ENCODE measurements at places on chromosomes 2 and 18.

GRCh38 chr2:113309655-113310387 lies 31.1 kb upstream of the PAX8 start:
- no peak for DNase-seq

- DNase-seq = no peak
Observed at GRCh38 chr2:32918774-32919173, 28.0 kb upstream of the LTBP1 start.

GRCh38 chr2:98504381-98505109 lies 59.9 kb downstream of the INPP4A start:
- no peak for DNase-seq

- peak; percentile 49 for DNase-seq
Observed at GRCh38 chr2:49616800-49617199, 462.5 kb upstream of the FSHR start.

DNA sequence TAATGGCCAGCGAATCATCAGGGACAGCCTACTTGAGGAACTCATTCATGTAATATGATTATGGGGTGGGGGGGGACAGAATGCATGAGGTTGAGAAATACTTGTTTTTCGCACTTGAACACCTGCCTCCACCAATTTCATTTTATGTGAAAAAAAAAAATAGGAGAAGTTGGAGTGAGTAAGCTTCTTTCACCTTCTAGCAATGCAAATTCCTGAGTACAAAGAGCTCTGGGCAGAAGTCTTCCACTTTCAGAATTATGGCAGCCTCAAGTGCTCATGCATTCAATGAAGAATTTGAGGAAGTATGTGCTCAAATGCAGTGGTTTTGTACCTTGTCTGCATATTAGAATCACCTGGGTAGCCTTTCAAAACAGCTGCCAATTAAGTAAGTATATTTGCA lies 40.1 kb upstream of the GPD2 start:
- peak; percentile 63 for DNase-seq

GRCh38 chr2:240929364-240930095 lies 23.4 kb downstream of the CROCC2 start:
- no peak for DNase-seq

Data from GM12865 (cell line).